ENCODE measurements at places on chromosomes 1 and 21. TPM values are rescaled to one million over a fixed set of nuclear protein-coding genes. Genes with fewer than 3 reads are reported as not detected.

DNA sequence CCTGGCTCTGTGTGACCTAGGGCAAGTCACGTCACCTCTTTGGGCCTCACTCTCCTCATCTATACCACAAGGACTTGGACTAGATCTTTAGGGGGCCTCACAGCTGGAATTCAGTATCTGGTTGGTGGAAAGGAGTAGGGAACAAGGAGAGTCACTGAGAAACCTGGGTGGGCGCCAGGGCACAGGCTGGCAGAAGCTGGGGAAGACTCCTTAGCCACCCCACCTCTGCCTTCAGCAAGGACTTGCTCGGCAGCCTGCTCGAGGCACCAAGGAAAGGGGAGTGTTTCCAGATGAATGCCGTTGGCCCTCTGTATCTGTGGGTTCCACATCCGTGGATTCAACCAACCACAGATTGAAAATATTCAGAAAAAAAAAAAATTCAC lies 1.2 kb upstream of the OPTC start:
- no peak for DNase-seq

GRCh38 chr1:31679676-31680230 lies 24.1 kb downstream of the COL16A1 start:
- no peak for DNase-seq

- no peak for DNase-seq
Observed at GRCh38 chr1:221965252-221965651, 223.4 kb upstream of the DUSP10 start.

DNA sequence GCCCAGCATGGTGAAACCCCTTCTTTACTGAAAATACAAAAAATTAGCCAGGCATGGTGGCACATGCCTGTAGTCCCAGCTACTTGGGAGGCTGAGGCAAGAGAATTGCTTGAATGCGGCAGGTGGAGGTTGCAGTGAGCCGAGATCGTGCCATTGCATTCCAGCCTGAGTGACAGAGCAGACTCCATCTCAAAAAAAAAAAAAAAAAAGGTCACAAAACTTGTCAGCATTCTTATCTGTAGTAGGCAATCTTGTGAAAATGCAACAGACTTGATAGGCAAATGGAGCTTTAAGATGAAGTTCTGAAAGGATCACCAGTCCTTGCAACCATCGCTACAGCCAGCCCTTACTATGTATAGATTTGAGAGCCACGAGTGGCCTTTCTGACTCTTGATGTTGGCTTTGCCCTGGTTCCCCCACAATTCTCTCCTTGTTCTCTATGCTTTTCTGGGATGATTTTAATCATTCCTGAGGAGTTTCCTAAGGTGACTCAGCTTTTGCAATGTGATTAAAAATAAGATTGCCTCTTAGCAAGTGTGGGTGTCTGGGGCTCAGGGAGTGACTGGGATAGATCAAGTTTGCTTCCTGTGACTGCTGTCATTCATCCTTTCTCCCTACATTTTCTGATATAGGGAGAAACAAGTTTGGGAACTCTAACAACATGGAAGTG lies 7.1 kb upstream of the MAP1LC3C start:
- DNase-seq, result no peak

DNA sequence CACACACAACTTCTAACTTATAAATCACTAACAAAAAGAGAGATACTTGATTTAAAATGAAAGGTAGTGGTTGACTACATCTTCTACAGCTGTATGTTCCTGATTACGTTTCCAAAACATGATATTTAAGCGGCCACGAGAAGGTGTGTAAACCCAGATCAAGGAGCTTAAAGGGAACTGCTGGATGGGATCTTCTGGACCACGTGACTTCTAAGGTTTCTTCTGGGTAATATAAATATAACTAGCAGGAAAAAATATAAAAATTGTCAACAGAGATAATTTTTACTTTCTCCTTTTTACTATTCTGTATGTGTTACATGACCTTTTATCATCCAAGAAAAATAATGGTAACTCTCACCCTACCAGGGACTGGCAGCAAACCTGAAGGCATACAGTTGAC lies 66.2 kb downstream of the TTLL7 start:
- no peak for DNase-seq

DNA sequence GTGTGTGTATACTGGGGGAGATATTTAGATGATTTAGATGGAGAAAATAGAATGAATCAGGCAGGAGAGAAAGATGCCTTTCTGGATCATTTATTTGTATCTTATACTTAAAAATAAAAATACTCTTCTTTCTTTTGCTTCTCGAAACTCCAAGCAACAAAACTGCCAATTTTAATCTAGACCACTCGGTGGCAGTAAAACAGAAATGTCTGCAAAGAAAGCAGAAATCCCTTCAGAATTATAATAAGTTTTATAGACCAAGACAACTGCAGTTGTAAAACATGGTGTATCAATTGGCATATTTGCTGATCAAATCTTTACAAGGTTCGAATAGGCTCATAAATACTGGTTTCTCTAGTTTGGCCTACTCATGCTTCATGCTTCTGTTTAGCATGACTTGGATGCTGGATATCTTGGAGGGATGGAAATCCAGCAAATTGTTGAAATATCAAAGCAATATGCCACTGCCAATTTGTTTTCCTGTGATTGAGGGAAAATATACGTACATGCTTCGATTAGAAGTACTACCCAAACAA lies 15.1 kb upstream of the C1orf87 start:
- DNase-seq, result no peak

DNA sequence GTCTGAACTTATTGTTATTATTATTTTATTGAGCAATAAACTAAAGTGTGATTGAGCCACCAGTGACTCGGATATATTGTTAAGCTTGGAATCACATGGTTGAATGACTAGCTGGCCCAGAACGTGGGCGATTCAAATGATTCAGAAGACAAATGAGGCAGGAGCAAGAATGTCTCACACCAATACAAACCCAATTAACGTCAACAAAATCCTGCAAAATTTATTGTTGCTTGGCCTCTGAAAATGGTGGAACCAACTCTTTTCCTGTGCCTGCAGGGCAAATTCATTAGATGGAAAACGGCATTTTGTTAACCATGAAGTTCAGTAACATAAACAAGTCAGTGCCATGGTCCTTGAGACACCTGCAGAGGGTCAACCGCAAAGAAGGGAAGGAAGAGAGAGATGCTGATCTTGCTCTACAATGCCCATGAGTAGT lies 482.0 kb downstream of the SETD4 start:
- DNase-seq, result no peak

GRCh38 chr21:28818663-28819278 lies 173.9 kb downstream of the LTN1 start:
- DNase-seq, result no peak

DNA sequence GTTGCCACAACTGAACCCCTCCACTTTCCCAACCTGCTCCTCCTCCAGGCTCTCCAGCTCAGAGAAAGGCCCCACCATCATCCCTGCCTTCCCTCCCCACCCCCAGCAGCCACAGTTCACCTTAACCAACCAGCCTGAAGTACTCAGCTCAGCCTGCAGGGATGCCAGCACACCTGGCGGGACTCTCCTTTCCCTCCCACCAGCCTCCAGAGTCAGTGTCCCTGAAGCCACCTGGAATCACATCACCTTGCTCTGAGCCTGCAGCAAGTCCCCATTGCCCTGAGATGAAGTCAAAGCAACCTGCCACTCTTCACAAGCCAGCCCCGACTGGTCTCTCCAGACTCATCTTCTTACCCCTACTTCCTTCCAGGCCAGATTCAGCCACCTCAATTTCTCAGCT lies 26.2 kb upstream of the ZC3H12A start:
- no peak for DNase-seq

GRCh38 chr1:151166505-151166956 lies 587 bp downstream of the SCNM1 start:
- DNase-seq, result no peak

DNA sequence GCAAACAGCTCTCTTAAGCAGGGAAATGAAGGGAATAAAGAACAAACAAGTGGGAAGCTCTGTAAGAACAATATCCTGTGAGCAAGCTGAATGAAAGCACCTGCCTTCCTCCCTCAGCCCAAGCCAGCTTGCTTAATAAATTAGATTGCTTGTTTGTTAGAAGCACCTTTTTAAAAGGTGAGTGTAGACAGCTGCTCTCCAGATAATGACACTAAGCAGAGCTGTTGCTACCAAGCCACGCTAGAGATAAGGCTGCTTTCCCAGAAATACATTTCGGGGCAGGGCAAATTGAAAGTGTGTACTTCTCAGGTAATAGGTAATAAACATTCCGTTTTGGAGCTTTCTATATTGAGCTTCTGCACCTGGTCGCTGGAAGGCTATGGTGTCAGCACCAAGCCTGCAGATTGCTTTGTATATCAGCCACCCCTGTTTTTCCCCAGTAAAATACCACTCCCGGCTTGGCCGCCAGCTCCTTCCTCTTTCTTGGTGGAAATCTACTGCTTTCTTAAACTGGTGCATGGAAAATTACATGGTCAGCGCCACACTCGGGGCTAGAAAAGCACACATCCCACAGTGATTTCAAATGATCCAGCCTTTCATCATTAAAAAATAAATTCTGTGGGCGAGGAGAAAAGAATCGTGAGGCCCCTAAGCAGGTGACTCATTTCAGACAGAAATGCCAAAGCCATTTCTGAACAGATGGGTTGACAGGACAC lies 151.3 kb downstream of the ETS2 start:
- no peak for DNase-seq

DNA sequence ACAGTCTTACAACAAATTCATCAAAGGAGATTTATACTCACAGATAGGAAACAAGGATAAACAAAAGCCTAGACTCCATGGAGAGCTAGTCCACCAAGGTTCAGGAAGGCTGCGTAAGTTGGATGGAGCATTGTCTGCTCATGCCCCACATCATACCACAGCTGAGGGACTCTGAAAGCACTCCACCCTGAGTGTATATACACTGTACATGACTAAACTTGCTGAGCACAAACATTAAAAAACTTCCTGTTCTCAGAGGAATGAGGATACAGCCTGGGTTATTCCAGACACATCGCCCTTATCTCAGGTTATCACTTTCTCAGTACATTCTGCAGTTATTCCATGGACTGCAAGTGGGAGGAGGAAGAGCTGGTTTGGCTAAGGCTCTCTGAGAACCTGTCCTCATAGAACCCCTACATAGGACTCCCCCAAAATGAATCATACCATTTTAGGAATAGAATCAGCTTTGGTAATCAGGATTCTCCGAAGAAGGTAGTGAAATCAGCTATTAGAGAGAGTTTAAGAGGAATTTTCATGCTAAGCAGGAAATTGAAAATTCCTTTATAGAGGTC lies 58.0 kb upstream of the PRMT6 start:
- DNase-seq, result no peak

- no peak for DNase-seq
Observed at GRCh38 chr21:44531606-44532564, 8.1 kb downstream of the KRTAP10-1 start.

GRCh38 chr1:107105914-107106313 lies 34.9 kb upstream of the NTNG1 start:
- no peak for DNase-seq

- DNase-seq, result no peak
Observed at GRCh38 chr1:245270972-245271371, 116.2 kb downstream of the KIF26B start.

- DNase-seq, result peak; percentile 29
Observed at GRCh38 chr21:14877581-14878228, 187.1 kb downstream of the NRIP1 start.

GRCh38 chr1:179706339-179706941 lies 36.7 kb upstream of the FAM163A start:
- peak; percentile 56 for DNase-seq

DNA sequence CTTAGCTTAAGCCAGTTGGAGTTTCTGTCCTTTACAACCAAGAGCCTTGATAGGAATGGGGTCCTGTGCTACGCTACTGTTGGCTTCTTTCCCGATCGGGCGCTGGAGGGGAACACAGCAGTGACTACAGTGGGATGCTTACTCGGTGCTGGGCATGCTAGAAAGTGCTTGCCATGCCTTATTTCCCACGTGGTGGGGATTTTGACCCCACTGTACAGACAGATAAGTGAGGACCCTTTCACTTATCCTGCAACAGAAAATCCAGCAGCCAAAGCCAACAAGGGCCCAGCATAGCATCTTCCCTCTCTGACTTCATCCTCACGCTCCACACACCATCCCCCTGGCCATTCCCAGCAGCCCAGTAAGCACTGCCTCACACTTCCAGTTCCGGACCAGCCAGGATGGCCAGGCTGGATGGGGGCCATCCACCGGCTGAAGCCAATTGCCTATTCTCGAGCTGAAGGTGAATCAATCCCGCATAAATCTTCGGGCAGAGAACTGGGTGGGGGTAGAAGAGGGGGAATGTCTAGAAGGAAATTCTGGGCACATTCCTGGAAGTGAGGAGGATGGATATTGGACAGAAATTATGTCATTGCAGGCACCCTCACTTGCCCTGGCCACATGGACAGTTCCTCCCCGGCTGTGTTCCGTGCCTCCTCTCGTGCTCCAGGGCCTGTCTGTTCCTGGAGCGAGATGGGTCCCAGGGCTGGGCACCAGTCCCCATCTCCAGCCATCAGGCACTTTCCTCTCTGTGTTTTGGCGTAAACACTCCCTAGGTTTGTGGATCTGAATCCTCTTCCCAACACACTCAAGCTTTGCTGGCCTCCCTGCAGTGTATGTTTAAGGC lies 2.0 kb upstream of the ABCG1 start:
- DNase-seq, result no peak

GRCh38 chr1:19307794-19308508 lies 4.0 kb downstream of the AKR7A2 start:
- DNase-seq, result no peak

GRCh38 chr1:162536511-162536910 lies 25.0 kb upstream of the UAP1 start:
- no peak for DNase-seq

- no peak for DNase-seq
Observed at GRCh38 chr1:192053531-192053971, 104.7 kb upstream of the RGS18 start.

GRCh38 chr1:224534731-224535130 lies 81.4 kb upstream of the CNIH3 start:
- DNase-seq, result no peak

- no peak for DNase-seq
Observed at GRCh38 chr21:41010101-41010435, 157.9 kb upstream of the BACE2 start.

DNA sequence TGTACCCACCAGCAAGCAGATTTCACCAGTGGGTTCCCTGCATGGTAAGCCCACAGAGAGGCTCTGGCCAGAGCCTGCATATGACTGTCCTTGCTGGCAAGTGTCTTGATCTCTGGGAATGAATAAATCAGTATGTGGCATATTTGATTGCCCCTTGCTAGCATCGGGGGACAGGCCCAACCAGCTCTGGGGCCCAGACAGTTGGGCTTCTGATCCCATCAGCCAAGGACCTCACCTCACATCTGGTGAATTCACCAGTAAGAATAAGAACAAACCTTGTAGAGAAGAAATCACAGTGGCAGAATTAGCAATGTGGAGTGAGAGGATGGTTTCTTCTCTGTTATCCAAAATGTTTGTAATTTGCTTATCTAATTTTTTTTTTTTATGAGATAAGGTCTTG lies 15.9 kb downstream of the SLC1A7 start:
- DNase-seq, result no peak

The SLC6A9 gene
- 5.6 TPM for total RNA-seq

The LCE1F gene
- not detected for total RNA-seq

The FOXD3 gene
- 1.3 TPM for total RNA-seq

The OR14K1 gene
- total RNA-seq, result not detected

The ACTA1 gene
- total RNA-seq, result 0.17 TPM

The TSPEAR gene
- total RNA-seq, result 0.06 TPM

The OR2T3 gene
- total RNA-seq, result not detected
